Cortex of kidney (tissue), 1 donor: ENCODE measurements at places on chromosomes 7 and 10.
A peak's percentile ranks its signal among the peaks of the same experiment; 100 is the strongest.

- DNase-seq = no peak
These were observed 106.2 kb downstream of the PLXDC2 start for GRCh38 chr10:19922236-19922963.

DNA sequence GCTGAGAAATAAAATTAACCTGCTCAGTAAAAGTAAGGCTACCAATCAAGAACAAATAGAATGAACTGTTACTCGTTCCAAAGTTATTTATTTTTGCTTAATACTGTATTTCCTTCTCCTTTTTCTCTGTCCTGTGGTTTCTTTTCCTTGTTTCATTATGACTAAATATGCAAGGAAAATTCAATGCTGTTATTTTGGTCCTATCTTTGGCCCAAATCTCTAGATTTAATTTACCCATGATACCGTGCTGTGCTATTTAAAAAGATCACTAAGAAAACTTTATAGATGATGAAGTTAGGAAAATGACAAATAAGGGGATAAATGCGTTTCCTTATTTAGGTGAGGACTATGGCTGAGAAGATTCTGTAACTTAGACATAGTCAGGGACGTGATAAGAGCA, 45.3 kb upstream of the FAM133B start:
- no peak for DNase-seq

DNA sequence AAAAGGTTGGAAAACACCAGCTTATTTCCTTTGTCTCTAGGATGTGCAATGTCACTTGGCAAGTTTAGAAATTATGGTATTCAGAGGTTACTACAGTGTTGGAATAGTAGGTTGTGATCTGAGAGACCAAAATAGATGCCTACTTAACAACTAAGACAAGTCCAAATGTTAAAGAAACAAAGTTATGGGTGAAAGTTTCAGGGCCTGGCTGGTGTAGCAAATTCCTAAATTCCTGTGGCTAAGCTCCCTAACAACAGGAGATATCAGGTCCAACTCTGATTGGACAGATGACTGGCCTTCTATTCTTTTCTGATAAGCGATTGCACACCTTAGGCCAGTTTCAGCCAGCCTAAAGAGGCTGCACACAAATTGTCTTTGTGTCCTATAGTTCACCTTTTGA, 873.5 kb downstream of the REEP3 start:
- no peak for DNase-seq

GRCh38 chr7:105835441-105835840, 41.0 kb downstream of the ATXN7L1 start:
- DNase-seq = no peak

- no peak for DNase-seq
These were observed 90.1 kb downstream of the ABCC2 start for GRCh38 chr10:99872367-99873162.

GRCh38 chr7:138645284-138645683, 55.9 kb downstream of the SVOPL start:
- no peak for DNase-seq

GRCh38 chr10:30383356-30383755, 34.3 kb upstream of the MTPAP start:
- no peak for DNase-seq

GRCh38 chr10:91163869-91164474, 56.5 kb upstream of the PCGF5 start:
- peak; percentile 14 for DNase-seq

DNA sequence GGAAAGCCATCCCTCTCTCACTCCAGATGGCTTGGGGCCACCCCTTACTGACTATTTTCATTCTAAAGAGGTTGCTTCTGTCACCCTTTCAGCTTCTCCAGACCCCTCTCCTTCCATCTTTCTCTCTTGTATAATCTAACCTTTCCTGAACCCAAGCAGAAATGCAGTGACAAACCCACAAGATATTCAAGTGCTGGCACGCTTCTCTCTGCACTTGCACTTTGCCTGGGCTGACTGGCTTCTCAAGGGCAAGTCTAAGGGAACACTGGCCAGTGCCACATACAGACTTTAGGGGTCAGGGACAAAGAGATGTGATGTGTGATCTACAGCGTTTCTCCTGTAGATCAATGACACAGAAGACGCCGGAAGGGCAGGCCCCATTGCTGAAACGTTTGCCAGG, 150.4 kb upstream of the LANCL2 start:
- no peak for DNase-seq

- no peak for DNase-seq
These were observed 34.8 kb downstream of the ZMIZ1 start for GRCh38 chr10:79103585-79103984.

DNA sequence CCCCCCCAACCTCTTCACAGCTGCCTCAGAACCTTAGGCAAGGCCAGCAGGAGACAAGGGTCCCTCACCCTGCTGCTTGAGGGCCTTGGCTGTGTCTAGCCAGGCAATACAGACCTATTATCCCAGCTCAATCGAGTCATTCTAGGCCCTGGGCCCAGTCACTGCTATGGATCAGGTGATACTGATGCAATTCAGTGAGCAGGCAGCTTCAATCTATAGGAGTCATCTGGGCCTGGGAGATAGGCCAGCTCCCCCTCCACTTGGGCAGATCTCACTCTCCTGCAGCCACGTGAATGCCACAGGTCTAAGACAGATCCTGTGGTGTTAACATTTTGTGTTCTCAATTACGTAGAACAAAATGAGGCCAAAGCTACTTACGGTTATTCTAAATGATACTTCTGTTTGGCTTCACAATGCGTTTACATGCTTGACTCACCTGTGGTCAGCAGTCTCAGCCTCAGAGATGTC, 68.0 kb upstream of the LRRC4 start:
- no peak for DNase-seq

- no peak for DNase-seq
These were observed 10.4 kb upstream of the NXPH1 start for GRCh38 chr7:8423057-8423456.

DNA sequence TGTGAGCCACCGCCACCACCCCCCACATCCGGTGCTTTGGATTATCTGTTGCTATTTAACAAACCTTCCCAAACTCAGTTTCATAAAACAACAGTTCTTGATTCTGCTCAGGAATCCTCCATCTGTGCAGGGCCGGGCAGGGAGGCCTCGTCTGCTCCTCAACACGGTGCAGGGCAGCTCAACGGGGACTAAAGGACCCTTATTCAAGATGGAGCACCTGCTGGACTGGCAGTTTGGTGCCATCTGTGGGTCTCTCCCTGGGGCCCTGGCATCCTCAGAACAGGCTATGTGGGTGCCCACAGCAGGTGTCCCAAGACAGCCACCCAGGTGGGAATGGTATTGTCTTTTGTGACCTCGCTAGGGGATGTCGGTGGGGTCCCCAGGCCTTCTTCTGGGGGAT, 31.0 kb upstream of the ELFN1 start:
- DNase-seq = no peak

- no peak for DNase-seq
These were observed at the start of gene GIMAP2 for GRCh38 chr7:150685219-150686029. TSS of gene GIMAP2 (plus strand) at chr7:150685706. CDS start at chr7:150687060, 1,354 bp downstream.

- DNase-seq = no peak
These were observed 64.9 kb downstream of the MCU start for GRCh38 chr10:72756674-72757385.

- DNase-seq = no peak
These were observed 158.4 kb upstream of the NRP1 start for GRCh38 chr10:33492701-33493345.

- no peak for DNase-seq
These were observed 452.8 kb downstream of the SDK1 start for GRCh38 chr7:3753868-3754267.

DNA sequence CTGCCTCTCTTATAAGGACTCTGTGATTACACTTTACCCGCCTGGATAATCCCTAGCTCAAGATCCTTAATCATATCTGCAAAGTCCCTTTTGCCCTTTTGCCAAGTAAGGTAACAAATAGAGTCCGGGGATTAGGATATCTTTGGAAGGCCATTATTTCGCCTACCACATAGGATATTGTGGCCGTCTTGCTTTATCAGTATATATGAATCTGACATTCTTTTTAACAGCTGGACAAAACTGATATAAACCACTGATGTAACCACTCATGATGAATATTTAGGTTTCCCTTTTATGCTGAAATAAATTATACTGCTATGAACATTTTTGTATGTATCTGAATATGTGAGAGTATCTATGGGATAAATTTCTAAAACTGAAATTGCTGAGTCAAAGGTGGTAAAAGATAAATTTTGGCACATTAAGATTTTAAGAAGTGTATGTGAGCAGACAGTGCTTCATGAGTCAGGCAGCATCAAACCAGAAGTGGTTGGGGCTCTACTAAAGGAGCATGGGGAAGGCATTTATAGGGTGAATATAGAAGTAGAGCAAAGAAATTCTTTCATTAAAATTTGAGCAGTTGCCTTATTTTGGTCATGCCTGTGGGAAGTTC, 44.7 kb downstream of the AVL9 start:
- no peak for DNase-seq

DNA sequence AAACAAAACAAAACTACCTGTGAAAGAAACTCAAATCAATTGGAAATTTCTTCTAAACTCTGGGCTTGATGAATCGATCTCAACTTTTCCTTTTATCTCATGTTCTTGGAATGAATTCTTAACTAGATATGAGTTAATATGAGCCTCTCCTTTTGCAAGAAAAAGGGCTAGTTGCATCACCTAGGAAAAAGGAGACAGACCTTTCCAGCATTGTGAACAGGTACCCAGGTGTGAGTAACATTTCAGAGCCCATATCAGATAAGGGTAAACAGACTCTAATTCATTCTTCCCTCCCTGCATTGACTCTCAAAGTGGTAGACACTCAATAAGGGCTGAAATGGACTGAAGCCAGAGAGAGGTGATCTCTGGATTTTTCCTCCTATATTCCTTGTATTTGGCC, 103.8 kb upstream of the AGR3 start:
- no peak for DNase-seq
